ENCODE measurements at places on chromosomes 11 and 22.

DNA sequence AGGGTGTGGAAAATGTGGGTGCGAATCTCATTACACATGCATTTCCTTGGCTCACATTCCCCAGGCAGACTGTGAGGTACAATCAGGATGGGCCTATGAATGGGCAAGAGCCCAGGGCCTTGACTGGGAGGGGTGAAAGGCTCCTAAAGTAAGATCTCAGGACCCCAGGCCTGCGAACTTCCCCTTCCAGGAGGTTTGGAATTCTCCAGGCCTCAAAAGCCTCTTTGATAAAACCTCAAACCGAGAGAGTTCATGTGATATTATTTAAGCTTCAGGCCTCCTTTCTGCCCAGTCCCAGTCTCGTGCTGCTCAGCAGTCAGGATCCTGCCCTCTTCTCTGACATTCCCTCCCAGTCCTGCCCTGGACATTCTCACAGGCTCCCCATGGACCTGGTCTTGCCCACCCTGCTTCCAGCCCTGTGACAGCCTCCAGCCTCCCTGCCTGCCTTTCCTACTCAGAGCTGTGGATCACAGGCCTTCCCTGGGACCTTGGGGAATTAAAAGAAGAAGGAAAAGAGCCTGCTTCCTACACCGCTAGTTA lies 37.3 kb upstream of the TEAD1 start:
- no peak for DNase-seq

GRCh38 chr11:4851033-4851432 lies 2.0 kb upstream of the OR51S1 start:
- no peak for DNase-seq

DNA sequence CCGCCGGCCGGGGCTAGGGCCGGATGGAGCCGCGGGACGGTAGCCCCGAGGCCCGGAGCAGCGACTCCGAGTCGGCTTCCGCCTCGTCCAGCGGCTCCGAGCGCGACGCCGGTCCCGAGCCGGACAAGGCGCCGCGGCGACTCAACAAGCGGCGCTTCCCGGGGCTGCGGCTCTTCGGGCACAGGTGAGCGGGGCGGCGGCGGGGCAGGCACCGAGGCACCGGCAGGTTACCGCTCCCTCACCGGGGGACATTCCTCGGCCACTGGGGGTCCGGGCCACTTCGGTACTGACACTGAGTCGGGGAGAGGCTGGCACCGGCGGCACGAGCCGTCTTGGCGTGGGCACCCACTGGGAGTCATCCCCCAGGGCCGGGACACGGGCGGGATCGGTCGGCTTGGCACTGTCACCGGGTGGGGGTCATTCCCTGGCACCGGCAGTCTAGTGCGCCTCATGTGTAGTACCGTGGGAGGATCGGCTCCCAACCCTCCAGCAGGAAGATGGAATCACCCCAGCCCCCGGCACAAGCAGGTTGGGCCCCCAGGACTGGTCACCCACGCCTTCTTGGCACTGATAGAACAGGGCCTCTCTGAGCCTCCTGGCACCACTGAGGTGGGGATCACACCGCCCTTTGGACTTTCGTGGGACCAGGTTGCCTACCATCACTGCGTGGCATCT lies 511 bp downstream of the DGKZ start:
- no peak for DNase-seq

- DNase-seq: no peak
These were observed 830 bp upstream of the SPDYC start for GRCh38 chr11:65169164-65169641.

DNA sequence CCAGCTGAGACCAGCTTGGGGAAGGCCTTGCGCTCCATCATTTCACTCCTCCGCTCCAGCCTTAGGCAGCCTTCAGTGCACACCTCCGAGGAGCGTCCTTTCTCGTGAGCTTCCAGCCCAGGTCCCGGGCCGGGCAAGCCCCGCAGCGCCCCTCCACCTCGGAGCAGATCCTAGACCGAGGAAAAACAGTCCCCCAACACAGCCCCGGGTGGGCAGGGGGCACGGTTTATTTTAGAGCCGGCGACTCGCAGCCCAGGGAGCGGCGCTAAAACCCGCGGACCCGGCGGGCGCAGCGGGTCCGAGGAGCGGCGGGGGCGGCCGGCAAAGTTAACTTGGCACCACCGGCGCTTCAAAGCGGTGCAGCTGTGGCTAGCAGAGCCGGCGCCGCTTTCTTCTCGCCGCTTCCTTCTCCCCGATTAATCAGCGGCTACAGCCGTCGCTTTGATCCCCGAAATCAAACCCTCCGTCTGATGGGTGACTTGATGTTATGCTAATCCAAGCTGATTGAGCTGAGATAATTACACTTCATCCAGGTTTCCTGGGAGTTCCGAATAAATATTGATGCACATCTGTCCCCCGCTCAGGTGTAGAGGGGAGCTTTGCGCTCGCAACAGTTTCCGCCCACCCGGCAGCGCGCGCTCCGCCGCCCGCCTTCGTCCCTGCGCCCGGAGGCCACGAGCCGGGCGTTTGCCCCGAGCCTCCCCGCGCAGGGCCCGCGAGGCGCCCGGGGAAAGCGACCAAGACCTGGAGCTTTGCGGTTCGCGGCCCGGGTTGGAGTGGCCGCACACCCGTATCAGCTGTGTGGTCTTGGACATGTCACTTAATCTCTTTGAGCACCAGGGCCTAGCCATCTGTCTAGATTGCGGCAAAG lies 192.7 kb downstream of the BUD13 start:
- DNase-seq: no peak

DNA sequence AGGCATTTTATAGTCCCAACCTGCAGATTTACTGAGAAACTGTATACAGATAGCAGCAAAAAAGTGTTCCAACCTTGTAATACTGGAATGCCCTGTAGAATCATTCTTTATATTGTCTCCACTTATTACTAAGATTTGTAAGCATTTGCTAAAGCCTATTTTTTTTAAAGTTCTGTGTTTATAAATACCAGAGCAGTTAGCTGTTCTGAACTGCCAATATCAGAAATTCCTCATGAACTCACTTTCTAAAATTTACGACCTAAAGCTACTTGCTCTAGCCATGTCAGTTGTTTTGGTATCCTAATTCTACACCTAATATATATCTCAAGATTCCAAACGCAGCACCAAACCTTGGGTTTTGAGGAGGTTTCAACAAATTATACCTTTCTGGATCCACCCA lies 103.2 kb downstream of the C11orf65 start:
- no peak for DNase-seq

Measured in C1 segment of cervical spinal cord (tissue), 14 donors.